ENCODE measurements at places on chromosomes 7 and 10. TPM values are rescaled to one million over a fixed set of nuclear protein-coding genes. Genes with fewer than 3 reads are reported as not detected.

The IFIT1B gene
- total RNA-seq, result 0.06 TPM

The ZSCAN21 gene
- 8.8 TPM for total RNA-seq

The ZNF485 gene
- total RNA-seq, result 1.3 TPM

The PAPSS2 gene
- 149 TPM for total RNA-seq

The AMPH gene
- 0.26 TPM for total RNA-seq

The LMOD2 gene
- total RNA-seq, result not detected

The ZNF680 gene
- total RNA-seq, result 9.0 TPM

The MUC3A gene
- total RNA-seq, result not detected

The STYXL1 gene
- 44.9 TPM for total RNA-seq

The LIPM gene
- total RNA-seq, result not detected
